ENCODE measurements at places on chromosomes 2 and 18. TPM values are rescaled to one million over a fixed set of nuclear protein-coding genes. Genes with fewer than 3 reads are reported as not detected.

- H3K4me1 ChIP-seq: no peaks in the 10 kb centered on the region
- no peaks in the 10 kb centered on the region for H3K36me3 ChIP-seq
- DNase-seq: no peak
Measured at GRCh38 chr2:183665425-183665824, 541.2 kb downstream of the NUP35 start.

Gene PTPRM
- 0.66 TPM for total RNA-seq

Gene GALNT14
- total RNA-seq: 4.9 TPM

Gene CEP192
- total RNA-seq: 47.3 TPM

DNA sequence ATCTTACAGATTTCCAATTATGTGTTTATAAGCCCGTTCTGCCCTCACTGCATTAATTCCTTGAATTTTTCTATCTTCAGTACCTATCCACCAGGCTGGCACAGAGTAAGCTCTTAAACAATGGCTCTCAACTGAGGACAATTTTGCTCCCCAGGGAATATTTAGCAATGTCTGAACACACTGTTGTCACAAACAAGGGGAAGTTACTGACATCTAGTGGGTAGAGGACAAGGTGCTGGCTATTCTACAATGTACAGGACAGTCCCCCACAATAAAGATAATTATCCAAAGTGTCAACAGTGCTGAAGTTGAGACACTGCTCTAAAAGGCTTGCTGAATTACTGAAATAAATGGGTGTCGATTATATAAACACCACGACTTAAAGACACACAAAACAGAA is 5.0 kb downstream of the NDUFS1 start:
- H3K27ac ChIP-seq: no peak overlapping the region
- DNase-seq: no peak
- H3K27me3 ChIP-seq: no peaks in the 10 kb centered on the region
- no peak overlapping the region for H3K4me3 ChIP-seq

Gene CD8A
- 0.76 TPM for total RNA-seq

Gene MTLN
- 23.2 TPM for total RNA-seq

- no peak overlapping the region for H3K27ac ChIP-seq
- H3K4me1 ChIP-seq: no peaks in the 10 kb centered on the region
- no peaks in the 10 kb centered on the region for H3K36me3 ChIP-seq
- DNase-seq: no peak
Measured at GRCh38 chr2:133270550-133270949, 297.7 kb downstream of the NCKAP5 start.

- no peaks in the 10 kb centered on the region for H3K27me3 ChIP-seq
- peaks cover 14% of the 10 kb centered on the region for H3K4me1 ChIP-seq
- DNase-seq: no peak
- H3K36me3 ChIP-seq: no peaks in the 10 kb centered on the region
Measured at GRCh38 chr18:46028536-46028891, 43.5 kb downstream of the PSTPIP2 start.

DNA sequence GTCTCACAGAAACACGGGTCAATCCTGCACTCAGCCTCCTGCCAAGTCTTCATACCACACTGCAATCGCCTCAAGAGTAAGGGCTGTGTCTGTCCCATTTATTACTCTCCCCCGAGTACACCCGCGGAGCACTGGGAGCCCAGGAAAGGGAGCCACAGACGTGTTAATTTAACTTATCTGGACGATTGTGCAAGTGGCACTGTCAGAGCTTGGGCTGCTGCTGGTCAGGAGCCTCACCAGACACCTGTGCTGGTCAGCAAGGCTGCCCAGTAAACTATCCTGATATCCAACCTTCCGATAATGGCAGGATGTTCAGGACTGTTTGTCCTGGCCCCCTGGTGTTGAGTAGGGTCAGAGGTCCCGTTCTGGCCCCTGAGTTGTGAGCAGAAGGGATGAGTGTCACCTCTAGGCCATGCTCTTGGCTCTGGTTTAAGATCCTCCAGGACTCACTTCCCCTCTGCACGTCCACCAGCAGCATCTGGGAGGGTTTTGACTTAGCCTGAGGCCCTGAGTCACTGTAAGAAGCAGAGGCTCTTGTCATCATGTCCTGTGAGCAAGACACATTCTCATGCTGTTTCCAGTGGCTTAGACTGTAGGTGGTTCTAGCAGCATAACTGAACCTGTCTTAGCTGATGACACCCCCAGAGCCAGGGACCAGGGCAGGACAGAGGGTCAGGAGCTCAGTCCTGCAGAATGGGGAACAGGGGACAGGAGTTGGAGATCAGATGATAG is 82.5 kb upstream of the ARL4C start:
- H3K4me1 ChIP-seq: no peaks in the 10 kb centered on the region
- DNase-seq: no peak
- H3K4me3 ChIP-seq: no peak overlapping the region
- H3K27me3 ChIP-seq: no peaks in the 10 kb centered on the region

DNA sequence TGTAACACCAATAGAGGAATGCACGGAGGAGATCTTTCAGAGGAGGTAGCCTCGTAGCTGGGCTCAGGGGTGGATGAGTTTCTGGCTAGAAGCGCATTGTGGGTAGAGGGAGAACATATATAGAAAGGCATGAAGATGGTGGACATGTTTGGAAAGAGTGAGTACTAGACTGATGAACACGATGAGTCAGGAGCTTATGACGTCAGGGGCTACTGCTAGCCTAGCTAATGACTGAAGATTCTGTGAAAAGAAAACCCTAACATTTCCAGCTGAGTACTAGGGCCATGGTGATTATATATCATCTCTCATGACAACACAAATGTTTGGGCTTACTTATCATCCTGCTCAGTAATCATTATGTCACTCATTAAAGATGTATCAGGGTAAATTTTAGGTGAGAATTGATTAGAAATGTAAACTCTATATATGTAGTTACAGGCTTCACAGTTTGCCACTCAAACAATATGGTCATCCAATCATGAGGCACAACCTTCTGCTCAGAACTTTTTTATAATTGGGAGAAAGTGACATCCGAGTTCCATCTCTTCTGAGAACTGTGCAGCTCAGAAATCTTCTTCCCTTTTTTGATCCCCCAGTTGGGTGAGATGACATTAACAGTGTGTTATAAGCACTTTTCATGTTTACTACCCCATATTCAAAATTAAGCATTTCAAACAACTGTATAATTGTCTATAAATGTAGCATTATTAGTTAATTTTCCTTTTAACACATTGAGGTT is 22.2 kb upstream of the IL1RN start:
- H3K4me3 ChIP-seq: no peak overlapping the region
- no peak for DNase-seq
- peaks cover 3% of the 10 kb centered on the region for H3K27me3 ChIP-seq
- no peaks in the 10 kb centered on the region for H3K4me1 ChIP-seq

GRCh38 chr18:710418-711300 is 1.8 kb downstream of the ENOSF1 start:
- no peak overlapping the region for H3K27ac ChIP-seq
- DNase-seq: no peak
- H3K4me1 ChIP-seq: peaks cover 15% of the 10 kb centered on the region
- no peaks in the 10 kb centered on the region for H3K36me3 ChIP-seq

GRCh38 chr2:85485815-85486214 is 53.2 kb upstream of the MAT2A start:
- H3K27me3 ChIP-seq: no peaks in the 10 kb centered on the region
- no peak overlapping the region for H3K27ac ChIP-seq
- H3K4me1 ChIP-seq: no peaks in the 10 kb centered on the region
- no peak overlapping the region for H3K4me3 ChIP-seq
- DNase-seq: no peak

DNA sequence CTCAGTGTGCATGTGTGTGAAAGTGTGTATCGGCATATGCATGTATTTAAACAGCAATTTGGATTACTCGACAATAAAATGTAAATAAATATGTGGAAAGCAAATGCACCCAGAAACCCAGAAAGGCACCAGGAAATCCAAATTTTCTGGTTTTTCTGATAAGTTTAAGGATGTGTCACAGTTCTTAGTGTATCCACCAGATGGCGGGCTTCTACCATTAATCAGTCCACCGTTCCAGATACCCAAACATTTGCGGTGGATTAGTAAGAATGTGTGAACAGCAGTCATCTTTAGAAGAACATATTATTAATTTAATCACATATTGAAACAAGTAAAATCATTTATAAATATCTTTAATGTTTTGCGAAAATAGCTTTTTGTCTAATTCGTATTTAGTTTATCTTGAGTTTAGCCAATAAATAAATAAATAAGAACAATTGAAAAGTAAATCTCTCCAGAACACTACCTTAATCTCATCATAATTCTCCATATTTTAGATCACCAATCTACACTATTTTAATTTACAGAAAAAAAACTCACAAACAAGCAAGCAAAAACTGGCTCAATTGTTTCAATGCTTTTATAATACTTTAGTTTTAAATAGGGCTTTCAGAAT is 298.9 kb downstream of the DSEL start:
- no peaks in the 10 kb centered on the region for H3K36me3 ChIP-seq
- no peaks in the 10 kb centered on the region for H3K4me1 ChIP-seq
- H3K27me3 ChIP-seq: no peaks in the 10 kb centered on the region
- no peak overlapping the region for H3K27ac ChIP-seq

Gene CDKL4
- total RNA-seq: 0.63 TPM

Gene TMEM87B
- 21.1 TPM for total RNA-seq

Gene SAG
- total RNA-seq: 0.17 TPM

Measured in B cell (primary cell).